ENCODE measurements at places on chromosomes 2 and 18. TPM values are rescaled to one million over a fixed set of nuclear protein-coding genes. Genes with fewer than 3 reads are reported as not detected.

Gene PAX8
- 13.1 TPM for polyA plus RNA-seq

Gene CDH20
- polyA plus RNA-seq: not detected

Gene ARL5A
- 12.5 TPM for polyA plus RNA-seq

Gene ZNF385B
- 0.30 TPM for polyA plus RNA-seq

Gene ABCA12
- polyA plus RNA-seq: not detected

Gene HOXD13
- 1.9 TPM for polyA plus RNA-seq

Gene CDCA7
- 3.2 TPM for polyA plus RNA-seq

Gene DNAH7
- polyA plus RNA-seq: 0.40 TPM

Gene CHRND
- not detected for polyA plus RNA-seq

Gene CFAP210
- polyA plus RNA-seq: not detected

Gene RTP5
- not detected for polyA plus RNA-seq

Gene RFX8
- polyA plus RNA-seq: 5.9 TPM

Gene RGPD4
- polyA plus RNA-seq: 0.04 TPM

Gene DHRS9
- not detected for polyA plus RNA-seq

Gene ANXA4
- 113 TPM for polyA plus RNA-seq

Gene FZD7
- 19.4 TPM for polyA plus RNA-seq

Gene NPHP1
- 9.4 TPM for polyA plus RNA-seq

Gene VWC2L
- polyA plus RNA-seq: not detected

Gene EML6
- polyA plus RNA-seq: 0.49 TPM

Gene IGFBP2
- 12.6 TPM for polyA plus RNA-seq

Gene PPP1R1C
- not detected for polyA plus RNA-seq

Gene STAMBP
- polyA plus RNA-seq: 35.9 TPM

Gene PSMD1
- 103 TPM for polyA plus RNA-seq

Gene EFHD1
- polyA plus RNA-seq: not detected

Gene TMEM169
- 0.11 TPM for polyA plus RNA-seq

Gene METAP1D
- 6.9 TPM for polyA plus RNA-seq

Gene ALLC
- not detected for polyA plus RNA-seq

Gene ICOS
- polyA plus RNA-seq: not detected

Gene CAB39
- 23.1 TPM for polyA plus RNA-seq

Gene ATP9B
- polyA plus RNA-seq: 8.5 TPM

Gene FHOD3
- 1.4 TPM for polyA plus RNA-seq

Gene HDAC4
- 2.1 TPM for polyA plus RNA-seq

Gene POMC
- 3.6 TPM for polyA plus RNA-seq

Gene IKZF2
- 3.4 TPM for polyA plus RNA-seq

Gene ASB18
- not detected for polyA plus RNA-seq

Gene OR6B2
- polyA plus RNA-seq: not detected
